Stimulated activated naive CD8-positive, alpha-beta T cell treated with anti-CD3 and anti-CD28 coated beads, Interleukin-15, amount 100 ng/mL, for 72 hours (primary cell): ENCODE measurements at places on chromosomes 1 and 21.

DNA sequence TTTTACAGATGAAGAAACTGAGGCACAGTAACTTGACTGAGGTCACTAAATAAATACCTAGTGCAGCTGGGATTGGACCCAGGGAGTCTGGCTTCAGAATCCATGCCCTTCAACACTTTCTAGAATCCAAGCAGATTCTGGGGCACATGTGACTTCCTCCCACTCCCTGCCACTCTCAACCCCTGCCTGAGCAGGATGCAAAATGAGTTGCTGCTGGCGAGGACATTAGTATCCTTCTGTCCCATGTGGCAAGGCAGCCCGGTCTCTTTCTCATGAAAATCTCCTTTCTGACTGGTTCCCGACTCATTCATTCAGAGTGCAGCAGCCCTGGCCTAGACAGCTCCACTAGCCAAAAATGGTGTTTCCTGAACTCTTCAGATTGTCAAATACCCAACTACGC lies 28.4 kb downstream of the TNNT2 start:
- no peak for DNase-seq

GRCh38 chr1:93668121-93668520 lies 13.5 kb downstream of the BCAR3 start:
- DNase-seq = no peak

DNA sequence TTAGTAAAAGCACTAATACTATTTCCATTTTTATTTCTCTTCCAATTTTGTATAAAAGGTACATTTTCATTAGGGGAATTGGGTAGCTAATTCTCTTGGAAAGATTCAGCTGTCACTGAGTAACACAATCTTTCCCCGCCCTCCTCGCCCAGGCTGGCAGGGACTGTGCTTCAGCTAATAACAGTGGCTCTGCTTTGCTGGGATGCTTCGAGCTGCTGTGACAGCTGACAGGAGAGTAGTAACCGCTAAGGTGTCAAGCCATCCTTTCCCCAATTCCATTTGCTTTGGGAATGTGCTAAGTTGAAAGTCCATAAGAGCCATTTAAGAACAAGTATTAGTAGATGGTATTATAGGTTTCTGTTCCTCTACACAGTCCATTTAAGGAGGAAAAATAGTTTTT lies 106.7 kb upstream of the NRIP1 start:
- no peak for DNase-seq

DNA sequence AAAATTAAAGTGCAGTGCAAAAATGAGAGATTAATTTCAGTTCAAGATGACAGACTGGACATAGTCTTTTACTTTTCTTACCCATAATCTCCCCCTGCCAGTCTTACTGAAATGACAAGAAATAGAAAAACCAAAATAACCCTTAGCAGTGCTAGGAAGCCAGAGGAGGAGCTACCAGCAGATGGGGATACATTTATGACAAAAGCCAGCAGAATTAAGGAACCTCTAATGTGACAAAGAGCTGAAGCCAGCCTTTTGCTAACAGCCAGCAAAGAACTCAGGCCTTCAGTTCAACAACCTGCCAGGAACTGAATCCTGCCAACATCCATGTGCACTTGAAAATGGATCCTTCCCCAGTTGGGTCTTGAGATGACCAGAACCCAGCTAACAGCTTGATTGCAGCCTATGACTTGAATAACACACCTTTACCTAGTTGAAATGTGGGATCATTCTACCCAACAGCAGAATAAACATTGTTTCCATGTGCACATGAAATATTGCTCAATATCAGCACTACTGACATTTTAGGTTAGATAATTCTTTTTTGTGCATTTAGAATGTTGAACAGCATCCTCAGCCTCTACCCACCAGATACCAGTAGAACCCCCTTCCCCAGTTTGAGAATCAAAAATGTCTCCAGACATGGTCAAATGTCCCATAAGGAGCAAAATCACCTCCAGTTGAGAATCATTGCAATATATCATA lies 7.9 kb upstream of the TRAF5 start:
- DNase-seq = no peak

DNA sequence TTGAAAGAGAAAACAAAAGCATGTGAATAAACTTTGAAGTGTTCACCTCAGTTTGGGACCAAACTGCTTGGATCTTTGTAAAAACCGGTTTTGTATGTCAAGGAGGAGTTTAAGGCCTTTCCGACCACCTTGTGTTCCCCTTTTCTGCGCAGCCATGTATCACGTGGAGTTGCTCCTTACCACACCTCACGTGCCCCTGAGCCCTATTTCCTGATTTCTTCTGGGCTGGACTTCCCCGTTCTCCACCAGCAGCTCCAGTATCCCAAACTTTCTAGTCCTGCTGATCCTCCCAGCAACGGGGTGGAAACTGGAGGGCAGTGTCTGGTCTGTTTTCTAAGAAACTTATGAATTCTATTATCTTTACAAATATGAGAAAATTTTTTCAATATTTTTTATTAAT lies 1.6 kb upstream of the SH3D21 start:
- DNase-seq = no peak

DNA sequence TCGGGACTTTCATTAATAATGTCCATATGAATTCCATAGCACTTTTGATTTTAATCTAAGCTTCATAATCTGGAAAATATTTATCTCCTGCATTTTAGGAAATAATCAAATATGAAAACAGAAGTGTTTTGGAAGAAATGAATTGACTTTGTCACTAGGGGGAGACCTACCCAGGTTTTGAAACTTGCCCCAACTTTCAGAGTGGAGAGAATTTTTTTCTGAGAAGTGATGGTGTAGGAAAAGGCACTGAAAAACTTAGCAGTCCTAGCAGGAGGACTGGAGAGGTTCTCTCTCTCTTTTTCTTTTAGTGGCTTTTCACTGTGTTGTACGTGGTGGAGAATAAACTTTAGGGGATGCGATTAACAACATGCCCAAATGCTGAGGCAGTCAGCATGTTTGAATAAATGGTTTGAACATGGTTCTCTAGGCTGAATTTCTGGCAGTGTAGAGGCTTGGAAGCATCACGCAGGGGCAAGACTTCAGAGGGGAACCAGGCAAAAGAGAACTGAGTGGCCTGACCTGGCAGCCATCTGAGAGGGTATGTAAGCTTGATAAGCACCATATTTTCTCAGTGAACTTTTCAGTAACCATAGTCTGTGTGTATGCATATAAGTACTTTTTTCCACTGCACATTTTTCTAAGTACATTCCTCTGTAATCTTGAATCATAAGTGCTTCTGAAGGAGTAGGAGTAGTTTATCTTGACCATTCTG lies 68.3 kb upstream of the NEK7 start:
- DNase-seq = no peak

GRCh38 chr1:172356620-172357019 lies 63.9 kb upstream of the C1orf105 start:
- no peak for DNase-seq

- DNase-seq = no peak
Observed at GRCh38 chr1:185483664-185484450, 166.8 kb upstream of the IVNS1ABP start.

- DNase-seq = peak; percentile 59
Observed at GRCh38 chr21:45138199-45139002, 64.0 kb downstream of the ADARB1 start.

GRCh38 chr1:119966020-119966419 lies 69.7 kb upstream of the ADAM30 start:
- DNase-seq = no peak

DNA sequence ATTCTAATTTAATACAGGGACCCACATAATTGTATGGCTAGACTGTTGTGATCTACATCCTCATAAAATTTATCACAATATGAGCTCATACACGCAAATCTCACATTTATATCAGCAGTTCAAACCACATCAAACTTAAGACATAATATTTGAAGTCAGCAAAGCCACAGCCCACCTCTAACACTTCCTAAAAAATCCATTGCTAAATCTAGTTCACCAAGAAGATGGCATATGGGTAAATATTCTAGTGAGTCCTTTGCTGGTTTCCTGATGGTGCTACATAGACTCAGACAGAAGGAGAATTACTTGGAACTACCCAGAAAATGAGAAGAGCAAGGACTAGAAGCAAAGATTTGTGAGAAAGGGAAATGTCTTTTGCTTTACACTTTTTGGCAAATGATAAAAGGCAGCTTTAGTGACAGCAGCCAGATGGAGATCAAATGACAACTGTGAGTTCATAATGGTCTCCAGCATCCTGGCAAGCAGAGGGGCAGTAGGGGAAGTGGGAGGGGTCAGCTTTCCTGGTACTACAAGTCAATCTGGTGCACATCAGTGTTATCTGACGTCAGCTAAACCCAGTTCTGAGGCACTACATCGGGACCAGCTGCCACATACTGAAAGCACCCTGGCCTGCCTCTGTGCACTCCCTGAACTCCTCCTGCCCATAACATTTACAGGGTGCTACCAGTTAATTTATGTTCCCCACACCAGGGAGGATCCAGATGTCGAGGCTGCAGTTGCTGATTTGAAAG lies 10.6 kb upstream of the GADD45A start:
- peak; percentile 12 for DNase-seq

DNA sequence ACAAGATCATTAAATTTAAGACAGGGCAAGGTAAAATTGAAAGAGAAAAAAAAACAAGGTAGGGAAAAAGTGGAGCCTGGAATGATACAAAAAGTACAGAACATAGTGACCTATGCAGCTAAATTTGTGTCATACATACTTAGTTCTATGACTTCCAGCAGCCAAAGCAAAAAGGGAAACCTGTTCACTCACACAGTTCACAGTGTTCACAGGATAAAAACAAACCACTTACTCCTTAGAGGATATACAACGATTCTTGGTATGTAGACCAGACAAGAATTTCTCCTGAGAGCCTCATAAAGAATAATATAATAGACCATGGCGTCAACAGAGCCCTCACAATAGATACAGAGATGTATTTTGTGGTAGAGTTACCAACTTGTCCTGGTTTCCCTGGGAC lies 27.5 kb downstream of the COA7 start:
- no peak for DNase-seq

- DNase-seq = no peak
Observed at GRCh38 chr1:61241411-61241838, 159.1 kb downstream of the NFIA start.

DNA sequence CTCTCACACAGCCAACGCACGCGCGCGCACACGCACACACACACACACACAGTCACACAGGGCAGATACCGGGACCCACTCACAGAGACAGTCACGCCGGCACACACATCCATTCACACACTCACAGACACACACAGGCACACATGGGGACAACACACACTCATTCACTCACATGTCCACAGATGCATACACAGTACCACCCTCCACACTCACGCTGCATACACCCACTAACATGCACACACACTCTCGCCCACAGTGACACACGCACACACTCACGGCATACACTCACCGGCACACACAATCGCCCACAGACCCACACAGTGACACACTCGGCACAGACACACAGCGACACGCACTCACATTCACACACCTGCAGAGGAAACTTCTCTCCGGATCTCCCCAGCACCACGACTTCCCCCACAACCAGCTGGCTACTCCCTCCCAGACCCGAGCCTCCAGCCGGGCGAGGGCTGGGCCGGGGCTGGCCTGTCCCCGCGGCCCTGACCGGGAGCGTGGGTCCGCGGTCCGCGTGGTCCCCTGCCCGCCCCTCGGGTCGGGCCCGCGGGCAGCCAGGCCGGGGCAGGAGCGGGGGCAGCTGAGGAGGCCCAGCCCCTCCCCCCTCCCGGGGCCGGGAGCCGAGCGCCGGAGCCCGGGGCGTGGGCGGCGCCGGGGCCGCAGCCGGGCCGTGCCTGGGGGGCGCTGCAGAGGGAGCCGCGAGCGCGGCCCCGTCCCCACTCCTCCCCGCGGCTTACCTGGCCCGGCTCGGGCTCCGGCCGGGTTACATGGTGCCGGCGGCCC lies 552 bp downstream of the DLGAP3 start:
- no peak for DNase-seq

DNA sequence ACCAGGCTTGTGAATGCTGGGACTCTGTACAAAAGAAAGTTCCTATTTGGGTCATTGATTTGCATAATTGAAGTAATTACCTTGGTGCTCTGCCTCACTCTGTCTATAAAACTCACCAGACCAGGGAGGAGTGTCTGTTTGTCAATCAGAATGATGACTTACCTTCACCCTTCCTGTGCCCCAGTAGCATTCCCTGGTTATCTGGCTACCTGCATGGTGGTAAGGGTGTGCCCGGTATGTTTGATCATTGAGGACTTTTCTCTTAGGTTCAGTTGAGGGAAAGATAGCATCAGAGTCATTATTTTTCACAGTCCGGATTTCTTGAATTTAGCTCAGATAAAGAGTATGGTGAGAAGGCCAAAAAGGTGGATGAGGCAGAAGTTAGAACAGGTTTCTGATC lies 190.0 kb downstream of the BRINP2 start:
- DNase-seq = no peak

DNA sequence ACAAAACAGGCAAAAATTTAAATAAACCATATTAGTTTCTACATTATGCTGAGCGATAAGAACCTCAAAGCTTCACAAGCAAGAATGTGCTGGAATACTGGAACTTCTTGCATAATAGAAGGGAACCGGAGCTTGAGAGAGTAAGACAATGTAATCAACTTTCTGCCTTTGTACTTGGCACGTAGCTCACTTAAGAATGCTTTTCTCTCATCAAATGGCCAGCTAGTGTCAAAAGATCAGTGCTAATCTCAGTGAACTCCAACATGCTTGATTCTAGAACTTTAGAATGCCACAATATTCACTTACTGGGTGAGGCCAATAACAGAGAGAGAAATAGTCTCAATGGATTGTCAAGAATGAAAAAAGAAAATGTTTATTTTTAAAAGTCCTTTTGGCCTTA lies 486.1 kb upstream of the LRRC7 start:
- no peak for DNase-seq

DNA sequence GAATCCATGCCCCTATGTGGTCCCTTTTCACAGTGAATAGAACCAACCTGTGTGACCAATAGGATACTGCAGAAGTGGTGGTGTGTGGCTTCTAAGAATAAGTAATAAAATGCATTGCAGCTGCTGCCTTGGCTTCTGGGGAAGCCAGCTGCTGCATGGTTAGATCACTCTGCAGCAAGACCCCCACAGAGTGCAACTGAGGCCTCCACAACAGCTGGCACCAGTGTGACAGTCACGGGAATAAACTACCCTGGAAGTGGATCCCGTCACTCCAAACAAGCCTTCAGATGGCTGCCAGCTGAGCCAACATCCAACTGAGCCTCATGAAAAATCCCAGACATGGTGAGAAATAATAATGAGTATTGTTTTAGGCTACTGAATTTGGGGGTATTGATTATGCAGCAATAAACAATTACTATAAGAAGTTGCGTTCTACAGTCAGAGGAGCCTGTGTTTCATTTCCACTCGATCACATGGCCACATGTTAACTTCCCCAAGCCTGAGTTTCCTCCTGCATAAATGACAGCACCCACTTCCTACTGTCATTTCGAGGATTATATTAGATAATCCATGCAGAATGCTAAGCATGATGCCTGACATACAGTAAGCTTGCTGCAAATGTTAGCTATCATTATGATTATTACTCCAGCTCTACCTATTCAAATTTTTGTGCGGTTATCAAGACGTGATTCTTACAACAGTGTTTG lies 20.8 kb upstream of the COG2 start:
- DNase-seq = no peak

- peak; percentile 34 for DNase-seq
Observed at GRCh38 chr21:31557421-31558188, 101.9 kb upstream of the SOD1 start.

GRCh38 chr1:108785264-108785663 lies 38.8 kb downstream of the STXBP3 start:
- DNase-seq = no peak

- no peak for DNase-seq
Observed at GRCh38 chr1:233868461-233868860, 36.0 kb upstream of the SLC35F3 start.
